T-cell (primary cell): ENCODE measurements at places on chromosomes 5 and 9.

- no peak for DNase-seq
Measured at GRCh38 chr9:133673258-133673655, 37.1 kb downstream of the DBH start.

GRCh38 chr9:5566054-5566618 is 55.8 kb downstream of the PDCD1LG2 start:
- no peak for DNase-seq

DNA sequence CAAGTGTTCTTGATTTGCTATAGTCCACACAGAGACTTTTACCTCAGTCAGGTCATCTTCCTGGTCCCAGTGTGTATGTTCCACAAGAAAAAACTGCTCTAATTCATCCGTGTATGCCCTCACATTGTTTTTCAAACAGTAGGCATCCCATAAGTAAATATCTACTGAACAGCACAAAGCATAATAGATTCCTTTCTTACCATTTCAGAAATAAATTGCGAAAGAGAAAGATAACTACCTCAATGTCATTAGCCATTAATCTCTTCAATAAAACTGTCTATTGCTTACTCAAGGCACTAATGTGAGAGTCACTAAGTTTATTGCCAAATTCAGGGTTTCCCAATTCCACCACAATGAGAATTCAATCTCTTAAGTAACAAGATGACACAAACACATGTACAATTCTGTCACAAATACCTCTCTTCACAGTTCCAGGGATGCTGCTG is 9.6 kb downstream of the FBXW2 start:
- no peak for DNase-seq

DNA sequence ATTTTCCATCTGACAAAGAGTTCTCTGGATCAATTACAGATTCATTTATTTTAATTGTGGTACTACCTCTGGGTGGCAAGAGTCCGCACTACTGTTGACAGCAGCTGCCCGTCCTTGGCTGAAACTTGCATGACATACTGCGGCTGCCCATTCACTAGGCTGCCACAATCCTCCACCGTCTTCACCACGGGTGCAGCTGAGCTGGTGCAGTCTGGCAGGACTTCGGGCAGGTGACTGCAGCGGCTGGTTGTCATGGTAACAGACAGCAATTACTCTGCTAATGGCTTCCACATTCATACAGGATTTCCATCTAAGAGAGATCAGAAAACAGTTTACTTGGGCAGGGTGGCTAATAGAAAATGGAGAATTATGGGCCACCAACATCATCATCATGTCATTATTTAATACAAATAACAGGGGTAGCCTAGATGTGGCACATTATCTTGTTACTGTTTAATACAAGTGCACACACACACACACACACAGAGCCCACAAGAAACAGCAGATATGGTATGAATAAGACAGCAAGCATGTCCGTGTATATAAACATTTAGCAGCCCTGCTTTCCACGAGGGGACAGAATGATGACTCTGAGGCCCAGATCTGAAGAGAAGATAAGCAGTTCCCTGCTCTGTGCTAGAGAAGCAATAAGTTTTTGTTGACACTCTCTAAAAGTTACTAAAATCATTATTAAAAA is 112.3 kb downstream of the MARCHF3 start:
- no peak for DNase-seq

- DNase-seq = peak; percentile 61
Measured at GRCh38 chr5:37248970-37249814, at the start of gene CPLANE1. Gene CPLANE1 (minus strand): TSS chr5:37249376. CDS start chr5:37247698, 1,678 bp downstream.

DNA sequence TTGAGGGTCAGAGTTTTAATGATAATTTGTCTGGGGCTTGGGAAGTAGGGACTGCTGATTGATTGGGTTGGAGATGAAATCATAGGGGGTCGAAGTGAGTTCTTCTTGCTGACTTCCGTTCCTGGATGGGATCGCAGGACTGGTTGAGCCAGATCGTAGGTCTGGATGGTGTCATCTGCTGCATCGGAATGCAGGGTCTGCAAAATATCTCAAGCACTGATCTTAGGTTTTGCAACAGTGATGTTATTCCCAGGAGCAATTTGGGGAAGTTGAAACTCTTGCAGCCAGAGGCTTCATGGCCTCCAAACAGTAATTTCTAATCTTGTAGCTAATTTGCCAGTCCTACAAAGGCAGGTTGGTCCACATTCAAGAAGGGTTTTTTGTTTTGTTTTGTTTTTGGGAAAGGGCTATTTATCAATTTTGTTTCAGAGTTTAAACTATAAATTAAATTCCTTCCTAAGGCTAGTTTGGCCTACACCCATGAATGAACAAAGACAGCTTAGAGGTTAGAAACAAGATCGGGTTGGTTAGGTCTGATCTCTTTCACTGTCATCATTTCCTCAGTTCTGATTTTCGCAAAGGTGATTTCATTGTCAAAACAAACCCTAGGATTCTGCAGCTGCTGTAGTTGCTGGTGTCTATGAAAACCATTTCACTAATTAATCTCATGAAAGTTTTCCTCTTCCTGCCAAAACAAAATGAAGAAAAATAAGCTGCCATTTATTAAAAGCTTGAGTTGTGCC is 388.0 kb downstream of the TMEM232 start:
- DNase-seq = no peak

DNA sequence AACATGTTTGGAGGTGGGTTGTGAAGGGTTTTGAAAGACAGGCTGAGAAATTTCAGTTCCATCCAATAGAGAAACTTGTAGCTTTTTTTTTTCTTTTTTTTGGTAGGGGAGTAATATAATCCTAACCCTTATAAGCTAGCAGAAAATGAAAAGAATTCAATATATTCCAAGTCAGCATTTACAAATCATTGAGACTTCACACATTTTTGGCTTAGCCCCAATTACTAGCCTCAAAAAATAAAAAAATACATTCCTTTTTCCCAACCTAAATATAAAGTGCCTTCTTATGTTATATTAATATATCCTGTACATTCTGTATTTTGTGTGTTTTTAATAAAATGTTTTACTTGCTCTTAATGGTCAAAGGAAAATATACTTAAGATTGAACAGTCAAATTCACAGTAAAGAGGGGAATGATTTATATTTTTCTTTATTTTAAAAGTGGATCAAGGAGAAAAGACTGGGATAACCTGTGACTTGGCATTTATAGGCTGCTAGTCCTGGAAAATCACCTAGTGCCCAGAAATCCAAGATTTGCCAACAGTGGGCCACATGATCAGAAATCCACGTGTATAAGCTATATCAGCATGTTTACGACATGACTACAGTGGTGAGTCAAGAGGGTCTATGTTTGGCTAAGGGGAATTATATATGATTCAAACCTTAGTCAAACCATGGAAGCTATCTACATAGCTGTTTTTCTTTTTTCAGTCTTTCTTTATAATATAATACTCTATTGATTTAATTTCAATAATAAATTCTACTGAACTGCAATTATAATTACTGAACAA is 14.5 kb downstream of the HACD4 start:
- no peak for DNase-seq

DNA sequence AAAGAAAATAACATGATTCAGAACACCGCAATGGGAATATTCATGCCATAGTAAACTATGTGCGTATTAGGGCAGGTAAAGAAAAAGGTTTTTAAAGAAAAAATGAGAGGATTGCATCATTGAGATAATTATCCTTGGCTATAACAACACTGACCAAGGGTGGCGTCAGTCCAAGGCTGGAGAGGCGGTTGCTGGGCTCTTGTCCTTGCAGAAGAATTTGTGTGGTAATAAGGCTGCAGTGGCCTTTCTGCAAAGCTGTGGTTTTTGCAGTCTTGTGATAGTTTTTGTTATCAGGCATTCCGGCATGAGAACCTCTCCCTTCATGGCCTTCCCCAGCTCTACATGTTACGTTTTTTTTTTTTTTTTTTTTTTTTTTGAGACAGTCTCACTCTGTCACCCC is 14.0 kb downstream of the BOD1 start:
- DNase-seq = no peak

- no peak for DNase-seq
Measured at GRCh38 chr9:130938652-130939404, at the start of gene FIBCD1. Gene FIBCD1 (minus strand): TSS chr9:130939247. CDS start chr9:130938607, 640 bp downstream.

DNA sequence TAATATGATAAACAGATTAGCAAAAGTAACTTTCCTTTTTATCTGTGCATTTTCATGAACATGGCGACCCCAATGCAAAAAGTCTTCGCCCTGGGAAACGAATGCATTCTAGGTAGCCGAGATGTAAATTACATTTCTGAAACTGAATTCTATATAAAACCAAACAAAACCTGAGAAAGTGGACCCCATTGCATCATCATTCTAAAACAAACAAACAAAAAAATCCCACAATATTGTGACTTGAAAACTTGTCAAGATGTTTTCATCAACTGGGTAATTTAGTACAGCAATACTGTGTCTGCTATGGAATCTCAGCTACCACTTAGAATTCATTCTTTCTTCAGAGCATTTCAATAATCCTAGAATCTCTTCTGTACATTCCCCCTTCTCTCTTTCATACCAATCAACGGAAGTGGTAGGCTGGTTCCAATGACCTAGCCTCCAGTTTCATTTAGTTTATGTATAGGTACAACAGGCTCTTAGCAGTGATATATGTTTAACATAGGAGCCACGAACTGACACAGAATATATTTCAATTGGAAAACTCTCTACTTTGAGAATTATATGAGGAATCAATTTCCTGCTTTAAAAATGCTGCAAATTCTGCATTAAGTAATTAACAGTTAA is 85.6 kb downstream of the FBXW11 start:
- no peak for DNase-seq

GRCh38 chr5:109682383-109682782 is 7.3 kb upstream of the MAN2A1 start:
- DNase-seq = no peak
